ENCODE measurements at places on chromosomes 4 and X.

DNA sequence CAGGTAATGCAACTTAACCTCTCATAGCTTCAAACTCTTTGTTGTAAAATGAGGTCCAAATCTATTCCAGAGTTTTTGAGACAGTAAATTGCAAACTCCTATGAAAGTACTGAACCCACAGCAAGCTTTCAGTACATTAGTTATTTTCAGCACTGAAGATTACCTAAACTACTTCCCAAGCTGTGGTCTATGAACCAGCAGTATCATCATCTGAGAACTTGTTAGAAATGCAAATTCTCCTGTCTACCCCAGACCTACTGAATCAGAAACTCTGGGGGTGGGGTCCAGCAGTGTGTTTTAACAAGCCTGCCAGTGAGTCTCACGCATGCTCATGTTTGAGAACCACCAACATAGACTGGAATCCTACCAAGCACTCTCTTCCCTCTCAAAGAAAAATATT lies 5.7 kb upstream of the CASP6 start:
- no peak for DNase-seq

DNA sequence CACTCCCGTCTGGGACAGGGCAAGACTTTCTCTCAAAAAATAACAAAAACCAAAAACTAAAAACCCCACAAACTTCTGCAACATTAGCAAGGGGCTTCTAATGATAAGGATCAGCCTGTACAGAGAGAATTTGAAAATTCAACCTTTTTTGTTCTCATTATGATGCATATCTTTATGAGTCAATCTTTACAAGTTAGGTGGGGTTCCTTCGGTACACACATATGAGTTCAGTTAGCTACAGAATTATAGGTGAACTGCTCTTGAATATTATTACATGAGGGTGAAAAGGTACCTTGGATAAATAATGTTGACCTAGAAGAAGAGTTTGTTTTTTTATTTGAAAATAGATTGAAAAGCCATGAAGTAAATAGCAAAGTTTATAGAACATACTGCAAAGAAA lies 252.7 kb downstream of the UNC5C start:
- no peak for DNase-seq

DNA sequence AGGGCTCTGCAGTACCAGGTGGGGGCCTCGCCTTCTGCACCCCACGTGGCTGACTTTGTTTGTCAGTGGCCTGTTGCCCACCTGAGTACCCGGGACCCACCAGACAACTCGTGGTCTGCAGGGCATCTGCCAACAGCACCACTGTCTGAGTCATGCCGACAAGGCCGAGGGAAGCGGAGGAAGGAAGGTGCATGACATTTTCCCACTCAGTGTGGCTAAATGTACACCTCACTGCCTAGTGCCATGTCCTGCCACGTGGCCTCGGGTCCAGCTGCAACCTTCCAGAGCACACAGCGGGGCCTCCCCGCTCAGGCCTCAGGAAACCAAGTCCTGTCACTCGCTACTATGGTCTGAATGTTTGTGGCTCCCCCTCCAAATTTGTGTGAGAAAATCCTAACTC lies 22.1 kb downstream of the ABLIM2 start:
- DNase-seq = no peak

DNA sequence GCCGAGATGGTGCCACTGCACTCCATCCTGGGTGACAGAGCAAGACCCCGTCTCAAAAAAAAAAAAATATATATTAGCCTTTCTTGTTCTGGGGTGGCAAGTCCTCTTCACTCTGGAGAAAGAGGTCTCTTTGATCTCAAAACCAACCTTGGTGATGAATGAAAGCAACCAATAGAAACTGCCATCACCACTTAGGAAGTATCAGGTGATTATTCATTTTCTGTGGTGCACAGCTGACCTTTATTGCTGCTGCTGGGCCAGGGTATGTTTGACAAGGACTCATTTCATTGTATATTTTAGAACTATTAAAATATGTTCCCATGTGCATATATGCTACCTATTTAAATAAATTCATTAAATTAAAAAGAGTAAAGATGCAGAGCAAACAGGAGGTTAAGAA lies 76.0 kb upstream of the KIT start:
- no peak for DNase-seq

DNA sequence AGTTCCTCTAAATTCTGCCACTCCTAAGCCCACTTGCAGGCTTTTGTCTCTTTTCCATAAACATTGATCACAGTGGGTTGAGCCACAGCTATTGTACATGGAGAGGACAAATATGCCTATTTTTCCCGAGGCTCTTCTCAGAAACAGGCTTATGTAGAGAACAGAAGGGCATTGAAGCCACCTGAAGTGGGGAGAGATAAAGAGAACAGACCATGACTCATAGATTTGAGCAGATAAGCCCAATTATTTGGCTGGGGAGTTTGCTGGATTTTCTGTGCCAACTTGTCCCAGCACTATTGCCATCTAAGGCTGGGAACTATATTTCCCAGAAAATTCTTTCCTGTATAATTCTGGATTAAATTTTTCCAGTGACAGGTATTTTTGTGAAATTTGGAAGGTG lies 446.1 kb upstream of the RPS6KA3 start:
- no peak for DNase-seq

GRCh38 chr4:105509714-105510113 lies 35.9 kb upstream of the PPA2 start:
- DNase-seq = no peak

GRCh38 chr4:40255393-40256281 lies 58.8 kb downstream of the RHOH start:
- no peak for DNase-seq

DNA sequence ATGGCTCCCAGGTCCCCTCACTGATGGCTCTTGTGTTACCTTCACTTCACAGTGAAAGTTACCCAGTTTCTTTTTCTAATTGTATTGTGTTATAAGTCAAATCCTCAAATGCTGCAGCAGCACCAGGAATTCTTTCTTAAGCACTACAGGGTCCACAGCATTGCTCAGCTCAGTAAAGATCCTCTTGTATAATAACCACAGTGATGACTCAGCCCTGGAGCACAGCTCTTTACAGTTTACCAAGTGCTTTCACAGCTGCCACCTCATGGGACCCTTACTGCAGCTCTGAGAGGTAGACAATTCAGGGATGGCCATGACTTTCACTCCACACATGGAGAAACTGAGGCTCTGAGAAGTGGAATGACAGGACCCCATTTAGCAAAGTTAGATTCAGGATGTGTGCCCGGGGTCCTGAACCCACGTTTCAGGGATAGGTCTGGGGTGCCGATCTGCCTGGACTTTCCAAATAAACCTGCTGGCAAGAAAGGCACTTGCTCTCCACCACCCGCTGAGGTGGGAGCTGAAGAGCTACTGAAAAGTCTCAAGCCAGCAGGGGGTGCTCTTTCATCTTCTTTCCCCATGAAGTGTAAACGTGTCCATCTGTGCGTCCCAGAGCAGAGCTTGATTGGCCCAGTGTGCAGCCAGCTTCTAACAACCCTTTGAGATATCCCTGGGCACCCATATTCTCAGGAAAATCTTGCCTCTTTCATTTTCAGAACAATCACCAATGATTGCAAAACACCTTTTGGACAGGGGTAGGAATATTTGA lies 35.7 kb upstream of the GABRQ start:
- DNase-seq = no peak

GRCh38 chr4:68367835-68368234 lies 17.9 kb upstream of the YTHDC1 start:
- DNase-seq = no peak

- DNase-seq = no peak
Measured at GRCh38 chr4:172794307-172794703, 374.3 kb upstream of the GALNT7 start.

DNA sequence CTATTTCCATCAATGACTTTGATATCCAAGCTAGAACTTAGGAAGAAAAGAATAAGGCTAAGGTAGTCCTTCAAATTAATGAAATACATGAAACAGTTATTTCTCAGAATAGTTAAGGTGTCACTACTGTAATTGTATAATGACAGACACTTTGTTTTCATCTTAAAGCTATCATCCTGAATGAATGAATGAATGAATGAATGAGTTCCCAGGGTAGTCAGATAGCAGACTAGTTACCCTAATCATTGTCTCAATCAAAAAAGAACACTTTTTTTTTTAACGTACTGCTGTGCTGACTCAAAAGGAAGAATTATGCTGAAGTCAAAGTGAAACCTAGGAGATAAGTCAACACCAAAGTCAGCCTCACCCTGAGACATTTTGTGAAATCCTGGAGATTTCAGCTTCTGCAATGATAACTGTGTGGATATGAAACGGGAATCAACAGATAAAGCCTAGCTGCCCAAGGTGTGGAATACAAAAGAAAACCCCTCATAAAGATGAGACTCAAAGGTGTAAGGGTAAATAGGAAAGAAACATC lies 68.3 kb upstream of the CNKSR2 start:
- DNase-seq = no peak

GRCh38 chr4:152972821-152973628 lies 36.9 kb downstream of the FHDC1 start:
- DNase-seq = no peak

- no peak for DNase-seq
Measured at GRCh38 chr4:33160126-33160525, 2440.0 kb downstream of the PCDH7 start.

- no peak for DNase-seq
Measured at GRCh38 chr4:177263818-177264217, 45.9 kb upstream of the NEIL3 start.

DNA sequence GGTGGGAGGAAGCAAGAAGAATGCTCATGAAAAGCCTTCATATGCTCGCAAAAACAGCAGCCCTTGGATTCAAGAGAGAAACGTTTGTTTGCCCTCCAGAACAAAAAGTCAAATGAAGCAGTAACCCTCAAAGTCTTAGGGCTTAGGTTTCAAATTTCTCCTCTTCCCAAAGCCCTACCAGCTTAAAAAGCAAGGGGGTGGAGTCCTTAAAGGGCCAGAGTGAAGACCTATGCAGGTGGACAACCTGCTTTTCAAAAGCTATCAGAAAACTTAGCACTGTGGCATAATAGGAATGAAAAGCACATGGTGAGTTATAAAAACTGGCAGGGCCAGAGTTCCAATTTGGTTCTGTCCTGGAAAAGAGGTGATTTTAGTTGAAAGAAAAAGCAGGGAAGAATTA lies 253.3 kb downstream of the NAP1L3 start:
- no peak for DNase-seq
